ENCODE measurements at places on chromosomes 7 and 10.

DNA sequence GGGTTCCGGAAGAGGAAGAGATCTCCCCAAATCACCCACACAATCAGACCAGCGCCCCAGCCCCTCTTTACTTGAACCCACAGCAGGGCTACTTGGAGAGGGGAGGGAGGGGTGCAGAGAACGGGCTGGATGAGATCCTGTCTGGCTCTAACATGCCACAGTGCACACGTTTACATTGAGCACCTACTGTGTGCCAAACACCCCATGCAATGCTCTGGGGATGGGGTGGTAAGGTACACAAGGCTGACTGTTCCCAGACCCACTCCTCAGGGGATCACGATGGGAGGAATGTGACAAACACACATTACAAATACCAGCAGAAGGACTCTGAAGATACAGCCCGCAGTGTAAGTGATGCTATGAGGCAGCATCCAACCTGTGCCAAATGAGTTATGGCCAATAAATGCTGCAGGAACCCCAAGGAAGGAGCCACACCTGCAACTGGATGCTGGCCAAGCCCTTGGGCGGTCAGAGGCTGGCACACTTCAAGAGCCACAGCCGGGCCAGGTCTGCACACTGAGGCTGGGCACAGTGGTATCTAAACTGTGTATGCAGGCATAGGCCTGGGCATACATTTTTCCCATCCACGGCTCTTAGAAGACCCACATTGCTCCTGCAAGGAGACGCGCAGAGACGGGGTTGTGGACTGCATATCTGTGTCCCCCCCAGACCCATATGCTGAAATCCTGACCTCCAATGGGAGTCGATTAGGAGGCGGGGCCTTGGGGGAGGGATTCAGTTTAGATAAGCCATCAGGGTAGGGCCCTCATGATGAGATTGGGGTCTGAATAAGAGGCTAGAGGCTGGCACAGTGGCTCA, 6.4 kb downstream of the SPOCK2 start:
- DNase-seq, result no peak

GRCh38 chr7:40437498-40437897, 302.7 kb downstream of the SUGCT start:
- no peak for DNase-seq

GRCh38 chr10:47331491-47331890, 9.2 kb downstream of the GDF2 start:
- no peak for DNase-seq

DNA sequence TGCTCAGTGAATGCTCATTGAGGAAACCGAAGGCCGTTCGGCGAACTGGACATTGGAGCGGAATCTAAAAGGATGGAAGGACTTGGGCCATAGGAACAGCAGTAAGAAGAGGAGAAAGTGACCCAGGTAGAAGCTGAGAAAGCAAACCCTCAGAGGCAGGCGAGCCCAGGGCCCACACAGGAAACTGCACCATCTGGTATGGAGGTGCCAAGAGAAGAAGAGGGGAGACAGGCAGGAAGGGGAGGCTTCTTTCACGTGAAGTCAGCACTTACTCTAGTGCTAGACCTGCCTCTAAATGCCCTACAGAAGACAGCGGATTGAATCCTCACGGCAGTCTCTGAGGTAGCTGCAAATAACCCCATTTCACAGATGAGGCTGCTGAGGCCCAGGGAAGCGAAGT, 10.2 kb upstream of the CRHR2 start:
- no peak for DNase-seq

DNA sequence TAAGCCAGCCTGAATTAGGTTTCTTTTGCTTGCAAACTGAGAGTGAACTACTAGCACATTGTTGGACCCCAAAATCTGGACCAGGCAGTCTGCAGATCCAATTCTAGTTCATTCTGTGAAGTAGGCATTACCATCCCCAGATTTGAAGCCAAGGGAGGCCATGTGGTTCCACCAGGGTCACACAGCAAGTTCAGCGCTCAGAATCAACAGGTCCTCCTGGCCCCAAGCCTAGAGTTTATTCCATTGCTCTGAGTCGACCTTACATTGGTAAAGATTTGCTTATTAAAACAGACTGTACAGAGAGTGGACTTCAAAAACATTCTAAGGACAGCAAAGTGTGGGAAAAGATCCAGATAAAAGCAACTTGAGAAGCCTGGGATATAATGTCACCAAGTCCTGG, 50.9 kb downstream of the AFAP1L2 start:
- DNase-seq, result no peak
